Lung microvascular endothelial cell (primary cell): ENCODE measurements at places on chromosomes 3 and 15. TPM values are rescaled to one million over a fixed set of nuclear protein-coding genes. Genes with fewer than 3 reads are reported as not detected.

The PROS1 gene
- 7.8 and 25.6 TPM in 2 replicates for total RNA-seq

DNA sequence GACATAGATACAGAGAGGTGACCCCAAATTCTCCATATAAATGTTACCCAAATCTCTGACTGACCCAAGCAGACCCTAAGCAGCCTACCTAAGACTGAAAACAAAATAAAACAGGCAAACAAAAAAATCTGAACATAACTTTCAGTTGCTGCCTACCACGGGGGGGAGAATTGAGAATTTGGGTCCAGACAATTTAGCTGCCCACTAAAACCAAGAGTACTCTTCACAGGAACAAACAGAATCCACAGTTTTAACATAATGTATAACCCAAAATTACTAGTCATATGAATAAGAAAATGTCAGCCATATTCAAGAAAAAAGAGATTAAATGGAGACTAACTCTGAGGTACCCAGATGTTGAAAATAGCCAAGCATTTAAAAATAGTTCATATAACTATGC lies 44.4 kb downstream of the SRPRB start:
- DNase-seq: no peak

GRCh38 chr3:12662593-12663400 lies 1.1 kb downstream of the RAF1 start:
- peak; percentile 48 for DNase-seq

- DNase-seq: no peak
These were observed at the start of gene TRIM42 for GRCh38 chr3:140677764-140678163. Gene TRIM42, plus strand, starts transcription at chr3:140678064. Its CDS starts 166 bp downstream, at chr3:140678230.

- peak; percentile 57 for DNase-seq
These were observed 21.2 kb upstream of the SIAH2 start for GRCh38 chr3:150783920-150784746.
